Spinal cord (tissue), 10 donors: ENCODE measurements at places on chromosomes 16 and 17. TPM values are rescaled to one million over a fixed set of nuclear protein-coding genes. Genes with fewer than 3 reads are reported as not detected.

- no peak for DNase-seq
These were observed 20.3 kb upstream of the HOXB9 start for GRCh38 chr17:48646183-48647102.

GRCh38 chr16:17367923-17368322 lies 102.8 kb downstream of the XYLT1 start:
- peak; percentile 82 for DNase-seq

Gene ANKRD11
- total RNA-seq = 38.2 TPM

- no peak for DNase-seq
These were observed 72.0 kb downstream of the CREBBP start for GRCh38 chr16:3808308-3809063.

Gene SLC12A3
- 0.11 TPM for total RNA-seq

- DNase-seq = no peak
These were observed 157.8 kb downstream of the HS3ST3B1 start for GRCh38 chr17:14458724-14459123.

Gene ALOX12
- total RNA-seq = not detected

GRCh38 chr17:16073845-16074244 lies 74.2 kb downstream of the TTC19 start:
- no peak for DNase-seq

DNA sequence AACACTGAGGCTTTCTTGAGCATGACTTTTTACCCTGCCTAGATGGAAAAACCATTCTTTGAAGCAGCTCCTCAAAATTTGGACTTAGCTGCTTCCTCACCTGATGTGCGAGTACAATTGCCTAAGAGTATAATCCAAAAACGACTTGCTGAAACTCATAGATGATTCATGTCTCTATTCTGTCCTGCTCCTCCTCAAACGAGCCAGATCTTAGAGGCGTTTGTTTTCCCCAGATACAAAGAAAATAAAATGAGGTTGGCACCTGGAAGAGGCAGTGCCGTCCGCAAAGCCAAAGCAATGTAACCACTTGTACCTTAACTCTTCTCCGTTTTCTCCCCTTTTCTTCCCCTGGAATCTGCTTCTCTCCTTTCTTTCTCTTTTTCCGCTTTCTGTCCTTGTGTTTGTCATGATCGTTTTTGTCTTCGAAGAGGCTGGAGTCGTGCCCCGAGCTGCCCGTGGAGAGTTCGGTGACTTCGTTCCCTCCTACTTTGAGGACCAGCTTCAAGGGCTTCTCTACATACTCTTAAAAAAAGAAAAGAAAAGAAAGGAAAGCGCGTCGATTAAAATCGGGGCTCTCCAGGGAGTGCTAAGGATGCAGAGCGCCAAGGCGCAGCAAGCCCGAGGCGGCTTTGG lies 895 bp downstream of the BRD7 start:
- DNase-seq = no peak

GRCh38 chr17:39012725-39013124 lies 45.5 kb upstream of the FBXO47 start:
- no peak for DNase-seq

DNA sequence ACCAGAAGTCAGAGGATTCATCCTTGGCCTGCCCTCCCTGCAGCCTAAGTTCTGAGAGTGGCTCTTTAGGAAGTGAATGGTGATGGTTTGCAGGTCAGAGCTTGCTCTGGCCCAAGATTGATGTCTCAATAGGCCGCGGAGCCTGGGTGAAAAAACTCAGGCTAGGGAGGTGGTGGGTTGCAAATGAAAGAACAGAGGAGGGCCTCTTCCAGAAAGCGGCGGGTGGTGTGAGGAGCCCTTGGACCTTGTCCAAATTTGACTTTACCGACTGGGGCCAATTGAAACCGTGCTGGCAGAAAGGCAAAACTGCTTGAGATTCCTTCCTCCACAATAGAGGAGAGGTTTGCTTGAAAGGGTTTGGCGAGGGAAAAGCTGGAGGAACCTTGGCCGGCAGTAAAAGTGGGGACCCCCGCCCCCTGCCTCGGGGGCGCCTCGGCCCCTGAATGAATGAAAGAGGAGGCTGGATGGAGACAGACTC lies 331.3 kb downstream of the SEC14L1 start:
- peak; percentile 79 for DNase-seq

- DNase-seq = no peak
These were observed 24.5 kb downstream of the UNC13D start for GRCh38 chr17:75819678-75820077.

- no peak for DNase-seq
These were observed 145.6 kb downstream of the TMEM132E start for GRCh38 chr17:34725008-34725407.

Gene DNAH3
- total RNA-seq = 1.6 TPM

Gene TP53TG3
- total RNA-seq = not detected

DNA sequence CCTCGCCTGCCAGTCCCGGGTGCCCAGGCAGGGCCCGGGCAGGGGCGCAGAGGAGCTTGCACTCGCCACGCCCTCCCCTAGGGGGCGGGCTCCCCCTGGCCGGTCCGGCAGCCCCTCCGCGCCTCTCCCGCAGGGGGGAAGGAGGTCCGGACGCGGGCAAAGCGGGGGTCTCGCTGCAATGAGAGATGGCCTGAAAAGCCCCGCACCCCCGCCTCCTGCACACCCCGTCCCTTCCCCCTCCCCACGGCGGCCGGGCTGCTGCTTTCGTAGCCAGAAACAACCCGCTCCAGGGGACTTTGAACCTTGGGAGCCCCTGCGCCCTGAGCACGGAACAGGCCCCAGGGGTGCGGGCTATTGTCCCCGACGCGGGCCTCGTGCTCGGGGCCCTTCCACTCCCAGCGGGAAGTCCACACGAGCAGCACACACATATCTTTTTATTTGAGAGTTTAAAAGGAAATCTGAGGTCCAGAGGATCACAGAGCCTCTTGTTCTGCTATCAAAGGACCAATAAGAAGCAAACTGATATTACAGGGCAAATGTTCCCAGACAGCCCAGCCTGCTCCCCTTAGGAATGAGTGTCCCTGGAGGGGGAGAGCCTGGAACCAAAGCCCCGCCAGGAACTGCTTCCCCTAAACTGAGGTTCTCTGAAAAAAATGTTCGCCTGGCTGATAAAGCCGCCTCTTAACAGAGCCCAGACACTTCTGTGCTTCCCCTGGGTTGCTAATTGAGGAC lies 5.8 kb upstream of the CBX4 start:
- DNase-seq = no peak

DNA sequence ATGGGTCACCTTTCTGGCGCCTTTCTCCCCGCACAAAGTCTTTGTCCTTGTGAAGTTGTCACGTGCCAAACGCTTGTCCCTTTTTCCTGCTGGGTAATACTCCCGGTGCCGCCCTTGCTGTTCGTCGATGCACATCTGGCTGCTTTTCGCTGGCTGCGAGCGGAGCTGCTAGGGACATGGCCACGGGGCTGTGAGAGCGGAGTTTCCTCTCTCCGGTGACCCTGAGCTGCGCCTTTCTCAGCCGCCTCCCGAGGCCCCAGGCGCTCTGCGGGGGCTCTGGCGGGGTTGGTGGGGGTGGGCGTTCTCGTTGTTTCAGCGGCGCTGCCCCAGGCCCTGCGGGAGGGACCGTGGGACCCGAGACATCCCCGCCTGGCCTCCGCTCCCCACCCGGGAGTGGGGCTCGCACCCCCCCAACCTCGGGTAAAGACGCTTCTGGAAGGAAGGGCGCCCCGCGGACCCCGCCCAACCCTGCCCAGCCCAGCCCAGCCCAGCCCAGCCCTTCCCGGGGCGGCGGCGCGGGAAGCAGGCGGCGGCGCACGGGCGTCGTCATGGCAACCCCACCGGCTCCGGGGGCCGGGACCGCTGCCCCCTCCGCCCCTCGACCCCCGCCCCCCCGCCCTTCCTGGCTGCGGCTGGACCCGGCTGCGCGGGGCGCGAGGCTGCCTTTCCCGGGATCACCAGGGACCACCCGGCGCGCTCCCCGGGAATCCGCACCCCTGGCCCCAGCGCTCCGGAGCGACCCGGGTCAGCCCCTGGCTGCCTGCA lies 12.3 kb downstream of the CHMP6 start:
- no peak for DNase-seq

Gene HOXB2
- 10.2 TPM for total RNA-seq

- DNase-seq = no peak
These were observed 8.5 kb downstream of the SSTR5 start for GRCh38 chr16:1080801-1081733.

GRCh38 chr16:551210-551609 lies 9.0 kb upstream of the PRR35 start:
- DNase-seq = no peak

DNA sequence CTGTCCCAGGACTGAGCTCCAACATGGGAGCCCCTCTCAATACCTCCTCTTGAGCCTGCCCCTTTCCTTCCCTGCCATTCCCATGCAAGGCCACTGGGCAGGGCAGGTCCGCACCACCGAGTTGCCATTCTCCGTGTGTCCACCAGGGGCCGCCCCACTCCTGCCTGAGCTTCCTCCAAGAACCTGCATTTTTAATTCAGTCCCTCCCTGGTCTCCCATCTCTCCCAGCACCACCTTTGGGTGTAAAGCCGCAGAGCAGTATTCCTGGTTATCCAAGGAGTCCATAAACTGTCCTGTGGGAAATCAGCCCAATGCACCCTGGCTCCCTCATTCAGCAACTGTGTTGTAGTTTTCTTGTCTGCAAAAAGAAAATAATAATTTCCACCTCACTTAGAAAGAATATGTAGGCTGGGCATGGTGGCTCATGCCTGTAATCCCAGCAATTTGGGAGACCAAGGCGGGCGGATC lies 15.9 kb upstream of the ANKRD40CL start:
- DNase-seq = no peak

GRCh38 chr16:80671281-80671849 lies 130.6 kb downstream of the DYNLRB2 start:
- no peak for DNase-seq

- DNase-seq = no peak
These were observed 36.3 kb downstream of the GNA13 start for GRCh38 chr17:65020284-65020683.

DNA sequence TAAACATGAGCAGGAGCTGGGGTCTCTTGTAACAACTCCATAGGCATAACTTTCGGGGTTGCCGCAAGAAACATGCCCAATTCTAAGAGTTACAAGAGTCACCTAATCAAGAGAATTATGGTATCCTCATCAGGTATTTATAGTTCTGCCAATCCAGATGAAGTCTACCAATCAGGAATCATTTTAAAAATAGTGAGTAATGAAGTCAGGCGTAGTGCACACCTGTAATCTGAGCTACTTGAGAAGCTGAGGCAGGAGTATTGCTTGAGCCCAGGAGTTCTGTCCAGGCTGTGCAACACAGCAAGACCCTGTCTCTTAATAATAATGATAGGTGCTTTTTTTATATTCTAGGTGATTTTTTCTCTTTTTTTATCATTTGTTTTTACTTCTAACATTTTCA lies 128.5 kb upstream of the RBL2 start:
- DNase-seq = no peak

Gene NPIPB13
- total RNA-seq = 4.3 TPM

DNA sequence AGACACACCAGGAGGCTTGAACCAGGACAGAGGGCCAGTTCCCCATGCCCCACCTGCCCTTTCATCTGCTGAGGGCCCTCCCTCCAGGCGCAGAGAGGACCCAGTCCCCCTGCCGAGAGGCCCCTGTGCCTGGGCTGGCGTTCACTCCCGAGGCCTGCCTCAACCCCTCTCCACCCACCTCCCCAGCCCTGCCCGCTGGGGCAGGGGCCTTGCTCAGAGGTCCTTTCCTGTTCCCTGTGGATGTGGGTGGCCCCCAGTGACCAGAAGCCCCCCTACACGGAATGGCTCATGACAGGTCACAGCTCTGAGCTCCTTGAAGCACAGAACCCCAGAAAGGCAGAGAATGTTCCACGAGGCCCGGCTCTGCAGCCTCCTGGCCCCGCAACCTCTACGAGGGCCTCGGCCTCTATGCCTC lies 6.7 kb downstream of the TMC6 start:
- DNase-seq = no peak

Gene HEATR9
- total RNA-seq = not detected

DNA sequence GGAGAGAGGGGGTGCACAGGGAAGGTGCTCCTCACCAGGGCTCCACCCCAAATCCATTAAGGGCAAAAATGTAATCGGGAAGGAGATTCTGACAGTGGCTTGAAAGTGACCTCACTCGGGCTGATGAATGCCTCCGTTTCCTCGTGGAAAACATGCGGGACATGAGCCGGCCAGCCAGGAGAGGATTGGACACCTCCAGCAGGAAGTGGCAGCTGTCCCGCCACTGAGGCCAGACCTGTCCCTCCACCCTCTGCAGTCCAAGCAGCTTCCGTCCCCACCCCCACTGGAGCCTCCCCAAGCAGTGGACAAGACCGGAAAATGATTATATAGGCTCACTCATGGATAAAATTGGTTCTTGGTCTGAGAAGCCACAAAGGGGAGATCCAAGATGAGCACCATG lies 82.1 kb upstream of the CCL1 start:
- no peak for DNase-seq

DNA sequence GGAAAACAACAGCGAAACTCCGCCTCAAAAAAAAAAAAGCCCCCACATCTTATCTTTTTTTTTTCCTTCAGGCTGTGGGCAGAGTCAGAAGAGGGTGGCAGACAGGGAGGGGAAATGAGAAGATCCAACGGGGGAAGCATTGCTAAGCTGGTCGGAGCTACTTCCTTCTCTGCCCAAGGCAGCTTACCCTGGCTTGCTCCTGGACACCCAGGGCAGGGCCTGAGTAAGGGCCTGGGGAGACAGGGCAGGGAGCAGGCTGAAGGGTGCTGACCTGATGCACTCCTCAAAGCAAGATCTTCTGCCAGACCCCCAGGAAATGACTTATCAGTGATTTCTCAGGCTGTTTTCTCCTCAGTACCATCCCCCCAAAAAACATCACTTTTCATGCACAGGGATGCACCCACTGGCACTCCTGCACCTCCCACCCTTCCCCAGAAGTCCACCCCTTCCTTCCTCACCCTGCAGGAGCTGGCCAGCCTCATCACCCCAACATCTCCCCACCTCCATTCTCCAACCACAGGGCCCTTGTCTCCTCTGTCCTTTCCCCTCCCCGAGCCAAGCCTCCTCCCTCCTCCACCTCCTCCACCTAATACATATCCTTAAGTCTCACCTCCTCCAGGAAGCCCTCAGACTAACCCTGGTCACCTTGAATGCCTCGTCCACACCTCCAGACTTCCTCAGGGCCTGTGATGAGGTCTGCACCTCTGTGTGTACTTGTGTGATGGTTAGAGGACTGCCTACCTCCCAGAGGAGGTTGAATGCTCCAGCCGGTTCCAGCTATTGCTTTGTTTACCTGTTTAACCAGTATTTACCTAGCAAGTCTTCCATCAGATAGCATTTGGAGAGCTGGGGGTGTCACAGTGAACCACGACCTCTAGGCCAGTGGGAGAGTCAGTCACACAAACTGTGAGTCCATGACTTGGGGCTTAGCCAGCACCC lies 1.2 kb upstream of the HBA1 start:
- no peak for DNase-seq

- DNase-seq = no peak
These were observed 218.7 kb downstream of the GSG1L start for GRCh38 chr16:27844826-27845225.

Gene TP53TG3F
- not detected for total RNA-seq

Gene ABCC11
- total RNA-seq = 0.30 TPM

Gene PRR15L
- not detected for total RNA-seq

- DNase-seq = no peak
These were observed 9.3 kb downstream of the RIPOR1 start for GRCh38 chr16:67537636-67538591.

Gene MRC2
- 160 TPM for total RNA-seq
